OCI-M1 (cell line): ENCODE measurements at places on chromosomes 3 and 15.
A peak's percentile ranks its signal among the peaks of the same experiment; 100 is the strongest.

DNA sequence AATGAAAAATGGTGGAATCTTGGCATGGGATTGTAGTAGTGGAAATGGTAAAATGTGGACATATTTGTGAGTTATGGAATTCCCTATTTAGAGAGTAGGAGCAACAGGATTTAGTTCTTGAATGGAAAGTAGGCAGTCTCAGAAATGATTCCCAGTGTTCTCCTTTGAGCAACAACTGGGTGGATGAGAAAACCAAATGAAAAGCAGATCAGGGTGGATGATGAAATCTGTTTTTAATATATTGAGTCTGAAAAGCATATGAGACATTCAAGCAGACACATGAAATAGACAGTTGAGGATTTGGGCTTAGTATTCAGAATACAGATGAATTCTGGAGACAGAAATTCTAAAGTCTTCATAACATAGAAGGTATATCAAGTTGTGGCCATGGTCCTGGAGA, 451.3 kb downstream of the LPP start:
- peak; percentile 22 for DNase-seq

DNA sequence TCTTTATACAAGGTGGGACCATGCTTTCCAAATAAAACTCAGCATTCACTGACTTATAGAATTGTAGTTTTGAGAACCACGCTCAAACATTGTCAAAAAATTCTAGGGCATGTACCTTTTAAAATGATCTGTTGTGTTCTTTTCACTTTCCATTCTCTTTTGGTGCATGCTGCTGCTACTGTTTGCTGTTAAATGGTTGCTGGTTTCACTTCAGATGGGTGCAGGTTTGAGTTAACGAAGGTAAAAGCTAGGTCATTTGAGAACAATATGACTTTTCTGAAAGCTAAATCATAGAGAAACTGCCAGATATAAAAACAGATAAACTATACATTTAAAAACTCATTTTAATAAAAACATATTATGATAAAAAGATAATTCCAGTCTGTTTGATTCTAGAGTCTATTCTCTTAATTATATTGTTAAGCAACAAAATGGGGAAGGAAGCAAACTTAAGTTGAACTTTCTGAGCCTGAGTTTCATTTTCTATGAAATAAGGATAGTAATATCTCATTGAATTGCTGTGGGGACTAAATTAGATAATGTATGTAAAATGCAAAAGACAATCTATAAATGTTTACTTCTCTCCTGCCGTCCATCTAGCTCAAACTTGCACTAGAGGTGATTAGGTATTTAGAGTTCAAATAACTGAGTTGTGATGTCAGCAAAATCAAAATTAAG, 82.4 kb downstream of the OXSM start:
- no peak for DNase-seq

GRCh38 chr3:10371789-10372188, 50.9 kb upstream of the SEC13 start:
- DNase-seq = no peak

GRCh38 chr3:21830541-21830940, 79.5 kb upstream of the ZNF385D start:
- no peak for DNase-seq

DNA sequence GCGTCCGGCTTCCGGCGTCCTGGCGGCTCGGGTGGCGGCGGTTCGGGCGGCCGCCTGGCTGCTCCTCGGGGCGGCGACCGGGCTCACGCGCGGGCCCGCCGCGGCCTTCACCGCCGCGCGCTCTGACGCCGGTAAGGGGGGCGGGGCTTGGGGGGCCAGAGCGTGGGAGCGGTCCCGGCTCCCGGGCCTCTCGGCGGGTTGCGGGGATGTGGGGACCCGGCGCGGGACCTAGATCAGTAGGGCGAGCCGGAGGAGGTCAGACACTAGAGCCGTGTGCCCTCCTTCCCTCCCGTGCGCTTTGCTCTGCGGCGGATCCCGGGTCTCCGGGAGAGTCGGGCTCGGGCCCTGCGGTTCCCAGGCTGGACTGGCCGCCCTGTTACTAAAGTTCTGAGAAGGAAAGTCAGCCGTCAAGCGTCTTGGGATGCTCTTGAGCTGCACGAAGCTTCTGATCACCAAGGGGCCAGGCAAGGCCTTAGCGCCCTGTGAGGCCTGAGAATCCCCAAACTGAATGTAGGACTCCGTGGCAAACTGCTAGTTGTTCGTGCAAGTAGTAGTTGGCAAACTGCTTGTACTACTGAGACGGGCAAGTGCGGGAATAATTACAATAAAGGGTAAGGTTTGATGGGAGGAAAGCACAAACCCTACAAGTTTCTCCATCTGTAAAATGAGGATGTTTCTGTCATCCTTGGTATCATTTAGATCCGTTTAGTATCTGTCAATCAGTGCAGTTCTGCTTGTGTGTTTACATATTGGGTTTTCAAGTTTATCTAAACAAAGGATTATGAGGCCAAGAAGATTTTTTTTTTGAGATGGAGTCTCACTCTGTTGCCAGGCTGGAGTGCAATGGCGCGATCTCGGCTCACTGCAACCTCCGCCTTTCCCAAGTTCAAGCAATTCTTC, 587 bp downstream of the PIGX start:
- peak; percentile 52 for DNase-seq

DNA sequence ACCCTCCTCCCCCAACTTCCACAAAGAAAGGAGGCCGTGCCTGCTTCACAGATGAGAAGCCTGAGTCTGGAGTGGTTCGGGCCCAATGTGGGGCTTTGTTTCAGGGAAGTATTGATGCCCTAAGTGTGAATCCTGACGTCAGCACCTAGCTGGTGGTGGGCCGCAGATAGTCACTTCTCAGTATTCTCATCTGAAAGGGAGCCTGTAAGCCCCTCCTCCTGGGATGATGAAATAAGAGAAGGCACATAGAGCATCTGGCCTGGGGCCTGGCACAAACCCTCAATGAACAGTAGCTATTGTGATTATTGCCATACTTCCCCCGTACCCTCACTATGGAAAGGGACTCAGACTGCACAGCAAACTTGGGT, 24.8 kb downstream of the LINGO1 start:
- peak; percentile 40 for DNase-seq

DNA sequence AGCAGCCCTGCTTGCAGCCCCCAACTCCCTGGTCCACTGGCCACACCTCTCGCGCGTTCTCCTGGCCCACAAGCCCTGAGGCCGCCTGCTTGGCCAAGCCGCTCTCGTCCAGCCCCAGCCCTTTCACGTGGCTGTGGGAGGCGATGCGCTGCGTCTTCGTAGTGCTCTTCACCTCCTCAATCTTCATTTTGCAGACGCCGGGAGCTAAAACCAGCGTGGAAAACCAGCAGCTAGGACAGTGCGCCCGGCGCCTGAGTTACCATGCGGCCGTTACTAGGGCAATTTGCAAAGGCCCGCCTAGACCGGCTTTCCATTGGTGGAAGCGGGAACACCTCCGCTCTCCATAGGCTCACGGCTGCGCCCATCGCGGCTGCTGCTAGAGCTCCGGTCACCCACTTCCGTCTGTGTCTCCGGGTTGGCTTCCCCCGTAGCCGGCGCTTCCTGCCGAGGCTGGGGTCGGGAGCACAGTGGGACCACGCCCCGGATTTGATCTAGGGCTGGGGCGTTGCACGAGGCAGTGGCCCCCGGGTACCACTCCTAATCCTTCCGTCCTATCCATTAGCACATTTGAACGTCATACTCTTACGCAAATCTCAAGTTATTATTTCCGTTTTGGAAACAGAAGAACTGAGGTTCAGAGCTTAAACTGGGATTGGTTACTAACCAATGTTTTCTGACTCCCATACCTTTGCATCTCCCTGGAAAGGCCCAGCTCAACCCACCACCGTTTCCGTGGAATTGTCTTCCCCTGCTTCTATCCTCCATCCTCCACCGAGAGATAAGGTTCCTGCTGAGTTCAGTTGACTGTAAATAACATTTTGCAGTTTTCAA, at the start of gene RUVBL1:
TSS of gene RUVBL1 (minus strand) at position 275 of the 831 bp plus-strand sequence. CDS start at position 187, 88 bp downstream.
- peak; percentile 99 for DNase-seq

DNA sequence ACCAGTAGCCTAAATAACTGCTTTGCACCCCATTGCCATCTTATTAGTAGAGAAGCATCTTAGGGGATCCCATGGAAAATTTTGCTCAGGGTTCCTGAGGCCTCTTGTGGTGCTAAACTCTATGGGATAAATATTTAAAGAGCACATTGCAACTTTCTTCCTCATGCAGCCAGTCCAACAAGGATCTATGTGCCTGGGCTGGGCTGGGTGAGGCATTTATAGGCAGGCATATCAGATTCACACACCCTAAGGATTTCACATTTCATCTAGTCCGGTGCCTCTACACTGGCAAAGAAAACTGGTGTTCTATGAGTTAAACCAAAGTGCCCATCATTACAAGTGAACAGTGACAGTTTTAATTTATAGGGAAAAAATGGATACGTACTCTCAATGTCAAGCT, 512.3 kb downstream of the EDEM1 start:
- DNase-seq = no peak

DNA sequence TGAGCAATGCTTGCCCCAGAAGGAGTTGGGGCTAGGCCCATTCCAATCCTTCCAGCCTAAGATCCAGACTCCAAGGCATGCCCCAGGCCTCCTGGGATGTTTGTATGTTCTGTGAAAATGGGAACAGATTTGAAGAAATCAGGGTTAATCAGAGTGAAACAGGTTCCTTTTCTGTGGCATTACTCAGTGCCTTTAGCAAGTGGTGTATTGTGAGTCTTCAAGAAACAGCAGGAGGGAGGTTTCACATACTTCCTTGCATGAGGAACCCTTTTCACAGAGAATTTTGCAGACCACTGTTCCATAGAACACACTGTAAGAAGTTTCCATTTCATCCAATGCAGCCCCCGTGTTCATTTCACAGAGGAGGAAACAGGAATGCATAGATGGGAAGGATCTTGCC, 8.4 kb upstream of the CDC25A start:
- DNase-seq = no peak

- DNase-seq = no peak
Observed at GRCh38 chr3:172918568-172919296, 168.2 kb downstream of the ECT2 start.
